ENCODE measurements at places on chromosomes 12 and 14.

- no peak for DNase-seq
Observed at GRCh38 chr12:92078167-92079053, 67.2 kb downstream of the BTG1 start.

DNA sequence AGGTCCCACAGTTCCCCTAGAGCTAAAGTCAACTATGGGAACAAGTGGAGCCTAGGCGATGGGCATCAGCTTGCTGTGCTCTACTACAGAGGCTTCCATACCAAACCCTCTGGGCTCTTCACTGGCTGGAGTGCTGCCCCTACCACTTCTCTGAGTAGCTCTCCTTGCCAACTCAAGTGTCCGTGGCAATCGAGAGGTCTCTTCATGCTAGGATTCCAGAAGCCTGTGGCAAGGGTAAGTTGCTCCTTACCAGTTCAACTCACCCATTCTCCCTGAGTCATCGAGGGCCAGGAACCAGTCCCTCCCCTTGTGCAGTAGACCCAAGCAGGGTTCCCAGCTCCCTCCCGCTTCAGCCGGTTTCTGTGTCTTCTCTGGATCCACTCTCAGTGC is 76.1 kb downstream of the GALC start:
- DNase-seq = no peak

DNA sequence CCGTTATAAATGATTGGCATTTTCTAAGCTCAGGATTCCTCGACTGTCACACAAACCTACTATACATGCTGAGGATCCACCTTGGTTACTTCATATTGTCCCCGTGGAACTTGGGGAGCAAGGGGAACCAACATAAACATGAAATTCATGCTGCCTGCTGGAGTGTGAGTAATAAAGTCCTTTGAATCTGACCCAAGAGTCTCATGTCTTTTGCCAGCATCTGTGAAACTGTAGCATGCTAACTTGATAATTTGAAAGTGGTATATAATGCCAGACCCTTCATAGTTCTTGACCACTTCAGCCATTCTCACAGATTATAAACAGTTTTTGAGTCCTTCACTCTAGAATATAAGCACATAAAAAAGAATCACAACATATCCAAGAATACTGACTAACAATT is 17.1 kb downstream of the SLC35F4 start:
- DNase-seq = no peak

DNA sequence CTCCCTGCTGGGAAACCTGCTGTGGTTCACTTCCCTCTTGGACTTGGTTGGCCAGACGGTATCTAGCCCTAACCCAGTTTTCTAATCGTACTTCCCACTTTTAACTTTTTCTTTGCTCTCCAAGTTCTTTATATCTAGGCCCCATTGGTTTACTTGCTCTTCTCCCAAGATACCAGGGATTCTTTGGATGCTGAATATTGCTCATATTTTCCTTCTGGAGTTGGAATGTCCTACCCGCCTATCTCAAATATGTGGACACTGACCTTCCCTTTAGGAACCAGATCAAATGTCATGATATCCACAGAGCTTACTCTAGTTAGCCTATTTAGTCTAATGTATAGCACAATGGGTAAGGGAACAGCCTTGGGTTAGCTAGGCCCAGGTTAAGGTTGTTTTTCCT is 228.6 kb downstream of the DACT1 start:
- no peak for DNase-seq

DNA sequence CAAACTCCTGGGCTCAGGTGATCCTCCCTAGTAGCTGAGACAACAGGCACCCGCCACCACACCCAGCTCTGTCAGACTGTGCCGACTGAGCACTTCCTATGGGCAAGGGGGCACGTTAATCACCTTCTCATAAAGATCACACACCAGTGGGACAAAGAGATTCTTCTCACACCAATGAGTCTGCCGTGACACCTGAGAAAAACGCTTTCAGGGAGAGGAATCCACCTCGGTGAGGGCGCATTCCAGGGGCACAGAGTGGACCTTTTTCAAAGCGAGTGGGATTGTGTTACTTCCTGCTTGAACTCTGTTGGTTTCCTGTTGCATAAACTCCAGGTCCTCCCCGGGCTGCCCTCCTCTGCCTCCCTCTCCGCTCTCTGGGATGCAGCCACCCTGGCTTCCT is 17.5 kb upstream of the SCARB1 start:
- DNase-seq = no peak

DNA sequence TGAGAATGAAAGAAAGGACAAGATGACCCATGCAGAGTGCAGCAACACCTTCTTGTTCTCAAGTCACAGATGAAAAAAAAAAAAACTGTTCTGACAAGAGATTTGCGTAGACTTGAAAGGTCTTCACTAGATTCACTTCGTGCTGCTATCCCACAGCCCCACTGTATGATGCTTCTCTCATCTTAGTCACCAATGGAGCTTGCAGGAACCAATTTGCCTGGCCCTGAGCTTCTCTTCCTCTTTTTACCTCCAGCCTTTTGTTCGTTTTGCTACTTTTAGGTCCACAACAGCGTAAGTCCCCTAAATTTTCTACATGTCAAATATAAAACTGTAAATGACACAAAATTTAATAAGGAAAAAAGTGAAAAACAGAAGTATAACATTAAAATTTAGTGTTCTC is 107.9 kb upstream of the NAP1L1 start:
- no peak for DNase-seq

- DNase-seq = no peak
Observed at GRCh38 chr14:94966868-94967267, 190.5 kb downstream of the DICER1 start.

DNA sequence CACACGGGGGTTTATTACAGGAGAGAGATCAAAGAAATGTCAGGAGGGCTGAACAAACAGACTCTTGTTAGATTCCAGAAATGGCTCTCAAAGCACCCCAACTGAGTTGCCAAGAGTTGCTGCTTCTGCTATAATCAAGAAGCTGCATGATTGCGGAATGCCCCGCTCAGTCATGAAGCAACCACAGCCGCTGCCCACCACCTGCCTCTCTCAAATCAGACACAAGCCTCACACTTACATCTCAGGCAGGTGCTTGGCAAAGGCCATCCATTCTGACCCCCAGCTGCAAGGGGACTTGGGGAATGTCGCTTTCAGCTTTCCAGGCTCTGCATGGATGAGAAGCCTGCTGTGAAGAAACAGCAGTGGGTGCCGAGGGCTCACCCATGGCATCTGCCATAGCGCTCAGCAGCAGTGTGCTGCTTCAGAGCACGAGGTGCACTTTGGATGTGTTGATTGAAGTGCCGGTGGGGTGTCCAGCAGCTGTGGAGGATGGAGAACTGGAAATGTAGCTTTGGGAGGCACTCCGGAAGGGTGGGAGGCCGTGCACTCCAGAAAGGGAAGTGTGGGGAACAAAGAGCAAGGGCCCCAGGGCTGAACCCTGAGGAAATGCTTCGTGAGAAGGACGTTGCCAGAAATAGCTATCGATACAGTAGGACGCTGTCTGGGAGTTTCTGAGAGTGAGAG is 37.7 kb downstream of the LRRC74A start:
- DNase-seq = no peak

DNA sequence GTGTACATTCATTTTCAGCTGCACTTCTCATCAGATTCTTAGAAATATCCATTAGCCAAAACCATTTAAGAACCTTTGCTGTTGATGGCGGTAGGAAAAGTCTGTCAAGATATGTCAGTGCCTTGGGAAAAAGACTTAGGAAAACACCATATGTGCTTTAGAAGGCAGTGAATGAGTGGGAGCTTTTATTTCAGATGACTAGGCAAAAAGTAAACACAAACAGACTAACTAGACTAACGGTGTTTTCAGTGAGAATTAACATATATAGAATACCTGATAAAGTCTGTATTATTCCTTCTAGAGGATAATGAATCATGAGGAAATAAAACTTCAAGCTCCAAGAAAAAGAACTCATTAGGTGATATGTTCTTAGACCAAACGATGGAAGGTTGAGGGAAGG is 418.9 kb downstream of the NAV3 start:
- DNase-seq = no peak

DNA sequence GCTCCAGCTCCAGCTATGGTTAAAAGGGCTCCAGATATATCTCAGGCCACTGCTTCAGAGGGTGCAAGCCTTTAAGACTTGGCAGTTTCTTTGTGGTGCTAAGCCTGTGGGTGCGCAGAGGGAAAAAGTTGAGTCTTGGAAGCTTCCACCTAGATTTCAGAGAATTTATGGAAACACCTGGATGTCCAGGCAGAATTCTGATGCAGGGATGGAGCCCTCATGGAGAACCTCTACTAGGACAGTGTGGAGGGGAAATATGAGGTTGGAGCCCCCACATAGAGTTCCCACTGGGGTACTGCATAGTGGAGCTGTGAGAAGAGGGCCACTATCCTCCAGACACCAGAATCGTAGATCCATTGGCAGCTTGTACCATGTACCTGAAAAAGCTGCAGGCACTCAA is 69.9 kb downstream of the SDR9C7 start:
- no peak for DNase-seq

DNA sequence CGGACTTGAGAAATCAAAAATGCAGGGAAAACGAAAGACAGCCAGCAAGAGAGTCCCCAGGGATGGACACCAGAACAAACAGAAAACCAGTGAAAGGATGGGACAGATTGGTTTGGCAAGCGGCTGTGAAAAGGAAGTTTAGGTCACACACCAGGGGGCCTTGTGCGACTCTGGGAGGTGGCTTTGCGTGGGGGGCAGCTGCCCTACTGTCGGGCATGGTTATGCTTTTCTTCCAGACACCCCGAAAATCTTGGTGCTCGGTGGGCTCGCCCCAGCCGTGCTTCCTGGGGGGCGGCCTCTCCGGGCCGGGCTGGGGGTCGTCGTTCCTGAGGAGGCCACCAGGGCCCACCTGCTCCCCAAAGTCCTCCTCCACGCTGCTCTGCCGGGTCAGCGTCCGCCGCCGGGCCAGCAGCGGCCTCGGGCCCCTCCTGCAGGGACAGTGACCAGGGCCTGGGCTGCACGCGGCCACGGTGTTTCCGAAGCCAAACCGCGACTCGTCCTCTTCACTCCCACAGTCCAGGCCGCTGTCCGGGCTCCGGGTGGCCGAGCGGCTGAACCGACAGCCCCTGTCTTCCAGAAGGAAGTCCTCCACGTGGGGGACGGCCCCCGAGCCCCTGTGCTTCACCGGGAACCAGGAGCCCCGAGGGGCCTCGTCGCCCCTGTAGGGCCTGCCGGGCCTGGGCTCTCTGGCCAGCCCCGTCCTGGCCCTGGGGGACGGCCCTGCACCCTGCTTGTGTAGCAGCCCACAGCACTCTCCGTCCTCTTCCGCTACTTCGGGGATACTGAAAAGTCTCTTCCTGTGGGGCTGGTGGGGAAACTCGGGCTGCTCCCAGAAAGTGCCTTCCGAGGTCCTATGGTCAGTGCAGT is 86.5 kb downstream of the PIWIL1 start:
- DNase-seq = no peak

DNA sequence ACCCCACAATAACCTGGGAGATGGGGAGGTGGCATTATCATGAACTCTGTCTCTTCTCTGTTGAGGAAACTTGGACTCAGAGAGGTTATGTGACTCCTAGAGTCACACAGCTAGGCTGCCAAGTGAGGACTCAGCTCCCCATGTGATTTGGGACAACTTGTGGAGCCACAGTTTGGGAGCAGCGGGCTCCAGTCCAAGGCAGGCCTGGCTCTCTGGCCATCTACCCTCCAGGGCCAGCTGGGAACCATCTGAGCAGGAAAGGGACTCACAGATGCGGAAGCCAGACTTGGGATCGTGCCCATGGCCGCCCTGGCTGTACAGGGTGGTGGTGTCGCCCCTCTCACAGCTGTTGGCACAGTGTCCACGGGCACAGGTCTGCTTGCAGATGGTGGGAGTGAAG is 59.1 kb downstream of the ISCA2 start:
- no peak for DNase-seq

DNA sequence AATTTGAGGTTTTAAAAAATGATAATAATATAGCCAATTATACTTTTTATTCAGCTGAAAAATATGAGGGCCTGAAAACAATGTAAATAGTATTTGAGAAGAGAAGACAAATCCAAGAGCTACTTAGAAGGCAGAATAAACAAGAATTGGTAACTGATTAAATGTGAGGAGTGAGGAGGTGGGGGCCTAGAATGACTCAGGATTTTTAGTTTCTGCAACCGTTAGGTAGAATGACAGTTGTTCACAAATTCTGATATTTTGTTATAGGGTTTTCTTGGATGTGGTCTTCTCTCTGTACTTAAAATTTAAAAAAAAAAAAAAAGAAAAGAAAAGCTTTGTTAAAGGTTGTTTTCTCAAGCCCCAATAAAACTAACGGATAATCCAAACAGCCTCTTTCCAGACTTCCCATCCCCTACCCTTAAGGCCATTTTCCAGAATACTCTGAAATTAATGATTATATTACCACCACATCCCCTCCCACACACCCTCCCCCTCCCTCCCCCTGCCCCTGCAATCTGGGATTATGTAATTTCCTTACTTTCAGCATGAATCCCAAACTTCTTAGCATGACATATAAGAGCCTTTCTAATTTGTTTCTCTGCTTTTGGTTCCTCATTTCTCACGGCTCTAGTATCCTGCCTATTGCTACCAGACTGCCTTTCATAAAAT is 50.4 kb downstream of the LRP6 start:
- no peak for DNase-seq

DNA sequence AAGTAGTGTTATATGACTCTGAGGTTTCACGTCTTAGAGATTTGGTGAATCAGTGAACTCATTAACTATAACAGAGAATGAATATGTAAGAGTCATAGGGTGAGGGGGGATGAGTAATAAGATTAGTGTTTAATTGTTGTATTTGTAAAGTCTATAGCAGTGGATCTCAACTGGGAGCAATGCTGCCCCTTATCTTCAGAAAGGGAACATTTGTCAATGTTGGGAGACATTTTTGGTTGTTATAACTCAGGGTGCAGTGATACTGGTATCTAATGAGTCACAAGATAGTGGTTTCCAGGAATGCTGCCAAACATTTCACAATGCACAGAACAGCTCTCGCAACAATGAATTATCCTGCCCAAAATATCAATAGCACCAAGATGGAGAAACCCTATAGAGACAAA is 1193.7 kb downstream of the GALC start:
- DNase-seq = no peak

DNA sequence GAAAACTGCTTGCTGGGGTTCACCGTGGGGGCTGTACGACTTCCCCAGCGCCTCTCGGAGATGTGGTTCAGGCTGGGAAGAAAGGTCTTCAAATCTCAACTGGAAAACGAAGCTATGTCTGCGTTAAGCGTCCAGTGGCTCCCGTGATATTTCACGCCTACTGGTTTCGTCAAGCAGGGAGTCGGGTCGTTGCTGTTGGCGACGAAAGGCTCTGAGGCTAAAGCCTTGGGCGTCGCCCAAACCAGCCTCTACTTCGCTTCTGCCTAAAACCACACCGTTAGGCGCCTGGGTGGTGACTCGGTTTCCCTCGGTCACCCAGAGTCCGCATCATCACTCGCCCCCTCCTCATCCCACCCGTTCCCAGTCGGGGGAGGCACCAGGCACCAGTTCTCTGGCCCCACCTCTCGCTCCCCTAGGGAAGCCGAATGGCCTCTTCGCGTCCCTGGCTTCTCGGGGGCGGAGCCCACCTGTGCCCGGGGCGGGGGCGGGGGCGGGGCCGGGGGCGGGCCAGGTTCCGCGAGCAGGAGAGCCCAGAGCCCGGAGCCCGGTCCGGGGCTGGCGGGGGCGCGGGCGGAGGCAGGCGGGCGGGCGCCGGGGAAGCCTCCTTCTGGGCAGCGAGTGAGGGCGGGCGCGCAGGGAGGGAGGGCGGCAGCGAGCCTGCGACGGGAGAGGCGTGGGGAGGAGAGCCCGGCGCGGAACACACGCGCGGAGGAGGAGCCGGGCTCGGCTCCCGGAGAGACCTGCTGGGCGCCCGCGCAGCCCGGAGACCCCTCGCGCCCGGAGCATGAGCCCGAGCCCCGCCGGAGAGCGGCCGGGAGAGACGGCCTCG is at the start of gene B4GALNT3:
Gene B4GALNT3 (plus strand): TSS at position 510 of the 829 bp plus-strand sequence. CDS start 438 bp downstream, outside the sequence.
- DNase-seq = peak; percentile 57

Data from neuronal stem cell (in vitro differentiated cells).